ENCODE measurements at places on chromosomes 4 and X.

- no peak for DNase-seq
Observed at GRCh38 chr4:142683997-142684396, 162.1 kb downstream of the INPP4B start.

GRCh38 chr4:165201806-165202205 is 5.6 kb upstream of the KLHL2 start:
- DNase-seq = no peak

- DNase-seq = peak; percentile 67
Observed at GRCh38 chrX:64975989-64976672, at the start of gene ZC4H2. ZC4H2 (minus strand) TSS chrX:64976450; CDS start chrX:64976377, 73 bp downstream.

DNA sequence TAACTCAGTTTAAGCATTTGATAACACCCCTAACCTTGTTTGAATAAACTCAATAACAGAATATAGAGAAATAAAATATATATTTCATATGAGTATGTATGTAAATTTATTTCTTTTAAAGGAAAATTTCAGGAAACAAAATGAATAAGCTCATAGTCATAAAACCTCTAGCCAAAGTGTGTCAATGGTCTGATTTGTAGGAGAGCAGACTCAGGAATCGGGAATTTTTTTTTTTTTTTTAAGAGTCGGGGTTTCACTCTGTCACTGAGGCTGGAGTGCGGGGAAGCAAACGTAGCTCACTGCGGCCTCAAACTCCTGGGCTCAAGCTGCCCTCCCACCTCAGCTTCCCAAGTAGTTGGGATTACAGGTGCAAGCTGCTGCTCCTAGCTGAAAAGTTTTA is 2.4 kb downstream of the PKD2 start:
- DNase-seq = no peak

GRCh38 chr4:147891476-147892115 is 159.7 kb downstream of the ARHGAP10 start:
- peak; percentile 4 for DNase-seq

DNA sequence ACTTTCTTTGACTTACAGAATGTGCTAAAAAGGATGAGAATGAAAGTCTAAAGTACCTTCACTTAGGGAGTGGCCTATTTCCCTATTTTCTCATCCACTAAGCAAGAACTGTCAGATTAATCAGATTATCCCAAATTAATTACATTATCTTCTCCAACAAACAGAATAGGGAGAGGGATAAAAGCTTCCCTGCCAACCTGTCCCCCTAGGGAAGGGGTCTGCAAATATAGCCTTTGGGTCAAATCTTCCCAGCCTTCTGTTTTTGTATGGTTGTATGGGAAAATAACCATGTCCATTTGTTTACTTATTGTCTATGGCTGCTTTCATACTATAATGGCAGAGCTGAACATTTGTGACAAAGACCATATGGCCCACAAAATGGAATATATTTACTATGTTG is 57.1 kb upstream of the USP38 start:
- DNase-seq = no peak

All from right kidney (tissue), 9 donors.